ENCODE measurements at places on chromosomes 6 and 20. TPM values are rescaled to one million over a fixed set of nuclear protein-coding genes. Genes with fewer than 3 reads are reported as not detected.

DNA sequence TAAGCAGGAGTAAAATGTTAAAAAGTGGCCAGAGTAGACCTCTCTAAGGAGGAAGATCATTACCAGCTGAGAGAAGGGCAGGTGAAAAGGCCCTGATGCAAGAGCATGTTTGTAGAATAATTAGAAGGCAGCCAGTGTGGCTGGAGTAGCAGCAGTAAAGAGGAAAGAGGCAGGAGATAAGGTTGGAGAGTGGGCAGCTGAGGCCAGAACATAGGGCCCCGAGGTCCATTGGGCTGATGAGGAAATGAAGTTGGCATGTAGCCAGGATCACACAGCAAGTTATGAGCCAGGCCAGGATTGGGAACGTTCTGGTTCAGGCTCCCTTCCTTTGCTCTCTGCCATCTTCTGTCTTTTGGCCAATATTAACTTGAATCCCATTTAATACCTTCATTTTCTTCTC, 51.6 kb downstream of the RALY start:
- no peak for DNase-seq

- no peak for DNase-seq
Observed at GRCh38 chr6:110853754-110854477, 20.7 kb upstream of the AMD1 start.

The PRRT1 gene
- total RNA-seq = 1.4 TPM

GRCh38 chr6:130158056-130158455, 64.7 kb downstream of the SAMD3 start:
- no peak for DNase-seq

GRCh38 chr6:88459189-88459588, 293.0 kb upstream of the CNR1 start:
- no peak for DNase-seq

The ABHD16B gene
- not detected for total RNA-seq

GRCh38 chr6:34412016-34412415, 13.9 kb downstream of the RPS10 start:
- no peak for DNase-seq

The CTAGE9 gene
- total RNA-seq = not detected

DNA sequence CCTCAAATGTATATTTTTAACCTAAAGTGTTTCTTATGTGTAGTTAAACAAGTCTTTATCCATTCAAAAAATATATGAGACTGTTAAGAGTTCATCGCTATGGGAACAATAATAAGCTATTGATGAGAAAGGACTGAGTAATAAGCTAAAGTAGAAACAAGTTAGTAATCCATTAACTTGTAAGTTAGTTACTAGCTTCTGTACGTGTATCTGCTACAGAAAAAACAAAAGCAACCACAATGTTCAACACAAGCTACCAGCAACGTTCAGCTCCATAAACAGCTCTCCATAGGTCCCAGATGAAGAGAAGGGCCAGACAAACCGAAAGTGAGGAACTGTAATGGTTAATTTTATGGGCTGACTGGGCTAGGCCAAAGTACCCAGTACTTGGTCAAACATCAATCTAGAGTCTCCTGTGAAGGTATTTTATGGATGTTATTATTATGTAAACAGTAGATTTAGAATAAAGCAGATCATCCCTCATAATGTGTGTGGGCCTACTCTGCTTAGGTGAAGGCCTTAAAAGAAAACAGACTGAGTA, 33.8 kb upstream of the FAM135A start:
- DNase-seq = no peak

- no peak for DNase-seq
Observed at GRCh38 chr6:85460921-85461797, 11.3 kb downstream of the NT5E start.

The FRMD1 gene
- total RNA-seq = 0.09 TPM

DNA sequence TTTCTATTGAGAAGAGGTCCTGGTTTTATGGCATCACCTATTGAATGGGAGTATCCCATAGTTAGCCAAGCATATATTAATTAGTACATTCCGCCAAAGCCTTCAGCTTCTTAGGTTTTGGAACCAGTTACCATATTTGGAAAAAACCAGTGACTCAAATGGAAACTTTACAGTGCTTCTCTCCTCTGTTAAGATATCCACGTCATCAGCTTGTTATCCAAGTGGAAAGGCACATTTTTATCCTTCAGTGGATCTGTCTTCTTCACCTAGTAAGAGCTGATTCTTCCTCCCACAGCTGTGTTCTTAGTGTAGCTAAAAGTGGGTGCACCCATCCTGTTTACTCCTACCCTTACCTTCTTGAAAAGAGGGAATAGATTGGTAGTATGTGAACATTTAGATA, 34.5 kb downstream of the TPD52L1 start:
- no peak for DNase-seq

- DNase-seq = peak; percentile 79
Observed at GRCh38 chr6:157020881-157021343, 243.7 kb downstream of the ARID1B start.

DNA sequence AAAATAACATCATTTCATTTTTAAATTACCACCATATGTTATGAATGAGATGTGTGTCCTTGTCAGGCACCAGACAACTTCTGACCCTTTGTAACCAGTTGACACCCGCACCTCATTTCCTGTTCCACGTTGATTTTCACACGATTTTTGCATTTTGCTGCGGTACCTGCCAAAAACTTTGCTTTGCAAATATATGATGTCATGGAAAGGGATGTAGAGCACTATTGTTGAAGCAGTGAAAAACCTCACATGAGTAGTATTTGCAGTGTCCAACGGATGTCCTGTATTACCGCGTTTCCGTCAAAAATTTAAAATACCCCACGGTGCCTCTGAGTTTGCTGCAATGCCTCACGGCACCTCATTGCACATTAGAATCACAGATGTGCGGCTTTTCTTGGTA, 115.6 kb downstream of the MTHFD1L start:
- no peak for DNase-seq

DNA sequence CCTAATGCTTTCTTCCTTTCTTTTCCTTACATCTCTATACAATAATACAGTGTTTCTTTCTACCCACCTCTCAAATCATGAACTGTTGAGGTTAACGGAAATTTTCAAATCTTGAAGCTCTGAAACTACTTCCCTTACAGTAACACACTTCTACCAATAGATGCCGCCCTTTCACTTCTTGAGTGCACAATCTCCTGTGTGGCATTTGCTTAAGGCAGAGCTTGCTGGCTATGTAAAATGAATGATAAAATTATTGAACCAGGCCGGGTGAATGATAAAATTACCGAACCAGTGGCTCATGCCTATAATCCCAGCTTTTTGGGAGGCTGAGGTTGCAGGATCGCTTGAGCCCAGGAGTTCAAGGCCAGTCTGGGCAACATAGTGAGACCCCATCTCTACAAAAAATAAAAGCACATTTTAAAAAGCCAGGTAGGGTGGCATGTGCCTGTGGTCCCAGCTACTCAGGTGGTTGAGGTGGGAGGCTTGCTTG, 56.8 kb downstream of the KCNS1 start:
- DNase-seq = no peak

The RBCK1 gene
- total RNA-seq = 101 TPM

DNA sequence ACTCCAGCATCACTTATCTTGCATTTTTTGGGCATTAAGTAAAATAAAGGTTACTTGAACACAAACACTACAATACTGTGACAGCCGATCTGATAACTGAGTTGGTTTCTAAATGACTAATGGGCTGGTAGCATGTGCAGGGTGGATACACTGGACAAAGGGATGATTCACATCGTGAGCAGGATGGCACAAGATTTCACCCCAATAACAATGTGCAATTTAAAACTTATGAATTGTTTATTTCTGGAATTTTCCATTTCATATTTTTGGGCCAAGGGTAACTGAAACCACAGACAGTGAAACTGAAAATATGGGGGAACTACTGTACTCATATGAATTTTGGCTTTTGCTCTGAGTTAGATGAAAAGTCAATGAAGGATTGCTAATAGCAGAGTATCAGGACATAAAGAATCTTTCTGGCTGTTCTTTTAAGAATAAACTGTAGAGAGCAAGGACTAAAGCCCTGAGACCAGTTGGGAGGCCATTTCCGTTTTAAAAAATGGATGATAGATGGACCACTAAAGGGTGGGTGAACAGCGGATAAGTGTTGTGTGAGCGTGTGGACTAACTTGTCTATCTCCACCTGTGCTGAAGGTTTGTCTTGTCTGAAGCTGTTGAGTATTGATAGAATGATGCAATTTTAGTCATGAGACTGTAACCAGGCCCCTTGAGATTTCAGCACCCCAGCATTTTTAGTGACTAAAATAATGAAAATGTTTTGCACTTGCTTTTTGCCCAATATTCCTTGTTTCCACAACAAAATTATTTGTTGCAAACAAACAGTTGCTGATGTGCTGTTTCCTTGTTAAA, 8.2 kb downstream of the SPINT3 start:
- DNase-seq = no peak

The TCP11 gene
- not detected for total RNA-seq

The TAF4 gene
- total RNA-seq = 19.6 TPM

The TSBP1 gene
- not detected for total RNA-seq

DNA sequence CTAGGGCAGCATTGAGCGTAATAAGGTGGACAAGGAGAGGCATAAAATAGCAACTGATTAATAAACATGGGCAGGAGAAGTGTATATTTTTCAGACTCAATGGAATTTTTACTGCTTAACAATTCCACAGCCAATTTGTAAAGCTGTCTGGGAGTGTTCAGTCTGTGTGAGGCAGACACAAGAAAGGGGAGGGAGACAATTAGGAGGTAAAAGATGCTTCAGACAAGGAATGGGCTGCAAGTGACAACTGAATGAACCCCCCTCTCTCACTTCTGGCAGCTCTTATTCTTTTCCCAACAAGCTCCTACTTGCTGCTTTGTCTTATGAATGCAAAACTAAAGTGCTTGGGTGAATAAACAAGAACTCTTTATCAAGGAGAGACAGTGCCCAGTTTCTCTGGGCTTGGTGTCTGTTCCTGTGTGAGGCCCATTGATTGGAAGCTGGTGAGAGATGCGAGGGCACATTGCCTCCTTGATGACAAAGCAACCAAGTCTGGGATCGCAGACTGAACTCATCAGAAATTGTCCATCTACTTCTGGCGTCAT, 575.3 kb downstream of the RNF144B start:
- no peak for DNase-seq

DNA sequence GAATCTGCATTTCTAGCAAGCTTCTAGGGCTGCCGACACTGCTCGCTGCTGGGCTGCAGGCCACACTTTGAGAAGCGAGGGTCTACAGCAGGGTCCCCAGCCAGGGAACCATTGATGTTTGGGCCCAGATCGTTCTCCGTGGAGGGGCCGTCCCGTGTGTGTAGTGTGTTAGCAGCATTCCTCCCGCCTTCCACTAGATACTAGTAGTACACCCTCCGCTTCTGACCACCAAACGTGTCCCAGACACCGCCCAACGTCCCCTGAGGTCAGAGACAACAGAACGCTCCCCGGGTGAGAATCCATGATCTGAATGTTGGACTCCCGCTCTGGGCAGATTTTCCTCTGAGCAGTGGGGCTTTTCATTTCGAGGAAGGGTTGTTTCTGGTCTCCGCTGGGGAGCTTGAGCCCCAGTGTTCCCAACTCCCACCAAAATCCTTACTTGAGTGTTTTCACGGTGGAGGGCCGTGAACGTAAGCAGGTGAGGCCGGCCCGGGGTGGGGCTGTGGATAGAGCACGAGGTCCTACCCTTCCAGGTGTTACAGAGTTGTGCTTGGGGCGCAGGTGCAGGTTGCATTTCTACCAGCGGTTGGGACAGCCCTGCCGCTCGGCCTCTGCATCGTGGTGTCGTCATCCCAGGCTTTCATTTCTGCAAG, 124.6 kb downstream of the SYCP2 start:
- no peak for DNase-seq

DNA sequence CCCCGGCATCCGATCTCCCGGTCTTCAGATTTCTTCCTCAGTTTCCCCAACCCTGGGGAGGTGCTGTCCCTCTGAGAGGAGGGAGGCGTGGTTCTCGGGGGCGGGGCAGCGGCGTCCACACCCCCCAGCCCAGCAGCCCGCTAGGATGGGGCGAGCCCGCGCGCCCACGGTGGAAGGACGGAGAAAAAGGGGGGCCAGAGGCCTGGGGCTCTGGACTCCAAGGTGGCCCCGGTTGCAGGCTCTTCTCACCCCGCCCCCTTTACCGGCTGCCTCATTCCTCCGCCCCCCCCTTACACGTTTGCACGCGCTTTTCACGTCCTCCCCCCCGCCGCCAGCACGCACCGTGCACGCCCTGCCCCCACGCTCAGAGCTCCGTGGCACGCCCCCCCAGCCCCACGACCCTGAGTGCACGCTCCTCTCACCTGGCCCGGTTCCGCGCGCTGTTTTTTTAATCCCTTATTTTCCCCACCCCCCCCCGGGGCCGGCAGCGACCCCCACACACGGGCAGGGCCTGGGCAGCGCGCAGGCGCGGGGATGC, 402 bp downstream of the ZBTB12 start:
- DNase-seq = peak; percentile 83

The POM121L2 gene
- total RNA-seq = not detected

The OSTM1 gene
- 59.3 TPM for total RNA-seq

The CNPY3 gene
- 63.7 TPM for total RNA-seq

DNA sequence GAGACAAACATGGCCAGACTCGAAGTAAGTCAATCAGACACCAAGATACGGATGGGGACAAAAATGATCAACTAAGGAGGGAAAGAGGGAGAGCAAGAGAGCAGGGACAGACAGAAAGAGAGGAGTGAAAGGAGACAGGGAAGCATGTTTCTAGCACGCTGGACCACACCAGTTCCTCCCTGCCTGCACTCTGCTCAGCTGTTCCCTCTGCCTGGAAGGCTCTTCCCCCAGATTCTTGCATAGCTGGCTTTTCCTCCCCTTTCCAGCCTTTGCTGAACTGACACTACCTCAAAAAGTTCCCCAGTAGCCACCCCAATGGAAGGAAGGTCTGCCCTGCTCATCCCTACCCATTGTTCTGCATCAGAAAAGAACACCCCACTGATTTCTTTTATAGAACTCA, 185.9 kb downstream of the MAFB start:
- no peak for DNase-seq

- no peak for DNase-seq
Observed at GRCh38 chr20:55057779-55058415, 582.5 kb downstream of the DOK5 start.

The SEC23B gene
- total RNA-seq = 62.9 TPM

- no peak for DNase-seq
Observed at GRCh38 chr6:49499126-49499525, 597 bp upstream of the GLYATL3 start.

DNA sequence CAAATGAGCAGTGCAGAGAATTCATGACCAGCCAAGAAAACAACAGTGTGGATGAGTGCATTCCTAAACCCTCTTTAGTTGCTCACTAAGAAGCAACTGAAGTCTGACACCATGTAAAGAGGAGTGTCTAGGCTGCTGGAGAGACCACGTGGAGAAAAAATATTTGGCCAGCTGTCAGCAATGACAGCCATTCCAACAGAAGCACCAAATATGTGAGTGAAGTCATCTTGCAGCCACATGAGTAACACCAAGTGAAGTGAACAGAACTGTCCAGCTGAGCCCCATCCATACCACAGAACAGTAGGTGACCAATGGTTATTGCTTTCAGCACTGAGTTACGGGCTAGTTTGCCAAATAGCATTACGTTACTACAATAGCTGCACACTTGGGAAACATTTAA, 89.4 kb downstream of the TBXT start:
- no peak for DNase-seq
